ENCODE measurements at places on chromosomes 2 and 18. TPM values are rescaled to one million over a fixed set of nuclear protein-coding genes. Genes with fewer than 3 reads are reported as not detected.

Gene MARCO
- not detected for polyA plus RNA-seq

Gene NOP58
- 178 TPM for polyA plus RNA-seq

Gene ALPI
- polyA plus RNA-seq, result not detected

Gene CNOT9
- 55.3 TPM for polyA plus RNA-seq
